Kidney epithelial cell (primary cell): ENCODE measurements at places on chromosomes 13 and 19. TPM values are rescaled to one million over a fixed set of nuclear protein-coding genes. Genes with fewer than 3 reads are reported as not detected.

GRCh38 chr13:92994056-92994455, 232.6 kb upstream of the GPC6 start:
- no peak for DNase-seq

DNA sequence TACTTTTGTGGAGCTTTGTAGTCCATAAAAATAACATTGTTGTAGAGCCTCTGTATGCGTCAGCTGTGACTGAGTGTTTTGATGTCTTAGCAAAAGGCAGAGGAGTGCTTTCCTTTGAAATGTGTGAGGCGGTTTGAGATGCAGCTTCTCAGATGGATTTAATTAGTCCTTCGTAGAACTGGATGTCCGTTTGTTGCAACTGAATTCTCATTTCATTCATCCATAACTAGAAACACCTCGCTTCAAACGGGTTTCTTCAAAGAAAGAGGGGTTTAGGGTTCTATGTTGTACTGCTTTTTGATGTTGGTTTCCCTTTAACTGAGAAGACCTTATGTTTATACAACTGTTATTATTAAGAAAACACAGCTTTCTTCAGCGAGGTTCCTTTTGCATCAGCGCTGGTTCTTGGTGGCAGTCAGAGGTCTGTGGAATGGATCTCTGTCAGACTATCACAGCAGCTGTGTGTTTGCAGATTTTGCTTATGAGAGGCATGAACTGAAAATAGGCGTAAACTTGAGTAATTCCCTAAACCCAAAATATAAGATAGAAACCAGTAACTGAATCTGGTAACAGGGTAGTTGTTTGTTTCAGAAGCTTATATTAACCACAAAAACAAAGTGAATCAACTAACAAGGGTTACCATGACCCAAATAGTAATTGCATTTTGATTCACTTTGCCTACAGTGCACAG, 194.4 kb downstream of the GGACT start:
- DNase-seq, result peak; percentile 28

DNA sequence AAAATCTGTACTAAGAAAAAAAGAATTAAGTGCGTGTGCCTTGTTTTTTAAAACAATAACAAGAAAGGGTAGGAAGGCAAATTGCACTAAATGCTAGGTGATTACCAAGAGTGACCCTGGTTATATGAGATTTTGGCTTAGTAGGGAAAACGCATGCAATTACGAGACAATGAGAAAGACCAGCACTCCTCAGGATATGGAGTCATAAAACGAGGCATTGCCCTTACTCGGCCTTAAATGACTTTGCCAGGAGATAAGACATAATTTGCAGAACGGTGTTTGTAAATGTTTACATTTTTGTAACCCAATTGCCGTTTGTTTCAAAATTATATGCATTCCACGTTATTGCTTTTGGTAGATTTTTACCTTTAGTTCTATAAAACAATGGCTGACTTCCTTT, 179.8 kb downstream of the RBM26 start:
- no peak for DNase-seq

- DNase-seq, result no peak
Measured at GRCh38 chr19:33482476-33482875, 39.1 kb downstream of the PEPD start.

DNA sequence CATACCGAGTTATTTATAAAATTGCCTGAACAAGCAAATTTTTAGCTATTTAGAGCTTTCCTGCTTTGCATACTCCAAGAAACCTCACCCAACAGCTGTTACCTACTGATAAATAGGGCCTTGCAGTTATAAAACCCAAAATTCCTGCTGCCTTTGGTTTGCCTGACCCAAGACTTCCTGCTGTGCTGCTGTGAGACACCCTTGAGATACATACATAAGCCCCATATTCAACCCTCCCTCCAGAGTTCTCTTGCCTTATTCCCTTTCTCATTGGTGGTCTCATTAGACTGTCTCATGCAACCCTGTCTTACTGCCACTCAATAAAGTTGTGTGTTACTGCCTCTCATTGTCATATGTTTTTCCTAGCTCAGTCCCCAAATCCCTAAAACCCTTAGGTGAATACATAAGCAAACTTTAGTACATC, 677.6 kb downstream of the UQCRFS1 start:
- DNase-seq, result no peak

DNA sequence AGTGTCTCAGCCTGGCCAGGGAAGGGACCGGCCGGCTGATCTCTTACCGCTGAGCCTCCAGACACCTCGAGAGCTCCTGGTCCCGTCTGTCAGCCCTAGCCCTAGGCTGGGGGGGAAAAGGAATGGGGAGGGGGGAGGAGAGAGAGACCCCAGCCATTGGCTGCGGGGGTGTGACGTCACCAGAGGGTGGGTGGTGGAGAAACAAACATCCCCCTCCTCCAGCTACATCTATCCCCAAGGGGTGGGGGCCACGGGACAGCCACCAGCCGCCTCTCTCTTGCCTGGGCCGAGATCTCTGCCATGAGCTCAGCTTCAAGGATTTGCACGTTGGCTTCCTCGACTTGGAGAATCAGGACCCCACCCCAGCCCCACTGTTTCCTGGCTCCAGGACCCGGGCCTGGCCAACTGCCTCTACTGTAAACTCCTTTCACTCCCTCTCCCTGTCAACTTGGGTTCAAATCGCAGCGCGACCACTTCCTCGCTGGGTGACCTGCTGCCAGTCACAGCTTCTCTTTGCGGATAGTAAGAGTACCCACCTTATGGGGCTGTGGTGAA, at the start of gene PRX:
PRX (minus strand) TSS at position 88 of the 555 bp plus-strand sequence. CDS start 5,446 bp downstream, outside the sequence.
- no peak for DNase-seq

DNA sequence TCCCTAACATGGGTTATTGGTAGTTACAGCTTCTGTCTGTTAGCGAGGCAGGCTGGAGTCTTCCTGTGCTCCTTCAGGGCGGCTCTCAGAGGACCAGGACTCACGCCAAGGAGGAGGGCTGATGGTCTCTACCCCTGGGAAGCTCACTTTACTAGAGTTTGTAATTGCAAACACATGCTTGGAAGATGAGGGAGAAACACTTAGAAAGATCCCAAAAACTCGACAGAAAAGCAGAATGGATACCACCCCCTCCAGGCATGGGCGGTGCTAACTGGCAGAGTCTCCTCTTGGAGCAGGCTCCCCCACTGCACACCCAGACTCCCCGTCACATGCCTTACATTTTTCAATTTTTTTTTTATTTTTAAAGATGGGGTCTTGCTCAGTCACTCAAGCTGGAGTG, 62.0 kb downstream of the PARP4 start:
- DNase-seq, result no peak

SHISA2 gene
- total RNA-seq, result 89.5 and 105 TPM in 2 replicates

GDF15 gene
- 637 and 822 TPM in 2 replicates for total RNA-seq

ADM5 gene
- 1.0 TPM in 2 replicates for total RNA-seq
